ENCODE measurements at places on chromosomes 4 and X.
A peak's percentile ranks its signal among the peaks of the same experiment; 100 is the strongest.

DNA sequence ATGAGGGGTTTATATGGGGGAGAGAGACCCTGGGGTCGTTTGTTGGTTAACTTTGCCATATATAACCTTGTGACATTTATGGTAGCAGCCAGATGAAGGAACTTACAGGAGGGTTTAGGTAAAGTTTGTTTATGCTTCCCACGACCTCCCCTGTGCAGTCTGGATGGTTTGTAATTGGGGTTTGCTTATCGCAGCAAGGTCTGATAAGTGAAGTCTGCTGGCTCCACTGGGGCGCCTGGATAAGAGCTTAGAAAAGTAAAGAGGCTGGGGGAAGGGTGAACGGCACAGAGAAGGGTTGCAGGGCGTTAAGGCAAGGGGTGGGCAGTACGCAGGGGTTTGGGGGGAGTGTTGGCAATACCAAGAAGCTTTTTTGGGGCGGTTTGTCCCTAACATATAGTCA lies 98.7 kb downstream of the KDM6A start:
- no peak for DNase-seq

DNA sequence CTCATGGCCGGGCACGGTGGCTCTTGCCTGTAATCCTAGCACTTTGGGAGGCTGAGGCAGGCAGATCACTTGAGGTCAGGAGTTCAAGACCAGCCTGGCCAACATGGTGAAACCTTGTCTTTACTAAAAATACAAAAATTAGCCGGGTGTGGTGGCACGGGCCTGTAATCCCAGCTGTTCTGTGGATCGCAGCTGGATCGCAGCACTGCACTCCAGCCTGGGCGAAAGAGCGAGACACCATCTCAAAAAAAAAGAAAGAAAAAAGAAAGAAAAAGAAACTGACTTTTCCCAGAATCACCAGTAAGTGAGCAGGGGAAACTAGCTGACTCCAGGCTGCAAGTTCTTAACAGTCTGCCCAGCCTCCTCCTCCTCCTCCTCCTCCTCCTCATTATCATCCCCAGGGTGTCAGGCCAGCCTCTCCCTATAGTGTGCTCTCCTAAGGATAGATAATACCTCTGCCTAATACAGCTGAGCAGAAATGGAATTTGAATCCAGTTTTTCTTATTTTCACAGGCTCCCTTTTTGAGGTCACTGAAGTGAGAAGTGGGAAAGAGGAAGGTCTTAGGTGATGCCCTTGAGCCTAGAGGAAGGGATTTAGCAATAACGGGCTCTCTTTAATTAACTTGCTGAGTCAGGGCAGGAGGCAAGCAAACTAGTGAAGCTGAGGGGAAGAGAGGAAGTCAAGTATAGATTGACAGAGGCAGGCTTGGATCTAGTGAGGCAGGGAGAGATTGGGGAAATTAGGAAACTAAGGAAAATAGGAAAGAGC lies 11.8 kb upstream of the ELF2 start:
- DNase-seq, result no peak

- DNase-seq, result no peak
These were observed 26.4 kb downstream of the PITX2 start for GRCh38 chr4:110596431-110596830.

- DNase-seq, result no peak
These were observed 64.7 kb upstream of the BTC start for GRCh38 chr4:74858921-74859562.

DNA sequence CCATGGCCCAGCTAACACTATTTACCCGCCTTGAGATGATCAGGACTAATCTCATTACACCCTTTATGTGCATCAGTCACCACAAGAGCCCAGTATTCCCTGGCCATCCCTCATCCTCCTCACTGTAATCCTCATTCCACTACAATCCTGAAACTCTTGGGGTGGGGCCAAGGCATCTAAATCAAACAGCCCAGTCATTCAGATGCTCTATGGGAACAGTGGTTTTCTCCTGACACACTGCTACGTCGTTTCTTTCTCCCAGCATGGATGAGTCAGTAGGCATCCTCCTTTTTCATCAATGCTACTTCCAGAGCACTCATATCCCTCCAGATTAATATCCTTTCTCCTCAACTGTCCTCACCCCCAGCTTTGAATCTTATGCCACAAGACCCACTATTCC lies 5.6 kb downstream of the SDAD1 start:
- DNase-seq, result peak; percentile 72

DNA sequence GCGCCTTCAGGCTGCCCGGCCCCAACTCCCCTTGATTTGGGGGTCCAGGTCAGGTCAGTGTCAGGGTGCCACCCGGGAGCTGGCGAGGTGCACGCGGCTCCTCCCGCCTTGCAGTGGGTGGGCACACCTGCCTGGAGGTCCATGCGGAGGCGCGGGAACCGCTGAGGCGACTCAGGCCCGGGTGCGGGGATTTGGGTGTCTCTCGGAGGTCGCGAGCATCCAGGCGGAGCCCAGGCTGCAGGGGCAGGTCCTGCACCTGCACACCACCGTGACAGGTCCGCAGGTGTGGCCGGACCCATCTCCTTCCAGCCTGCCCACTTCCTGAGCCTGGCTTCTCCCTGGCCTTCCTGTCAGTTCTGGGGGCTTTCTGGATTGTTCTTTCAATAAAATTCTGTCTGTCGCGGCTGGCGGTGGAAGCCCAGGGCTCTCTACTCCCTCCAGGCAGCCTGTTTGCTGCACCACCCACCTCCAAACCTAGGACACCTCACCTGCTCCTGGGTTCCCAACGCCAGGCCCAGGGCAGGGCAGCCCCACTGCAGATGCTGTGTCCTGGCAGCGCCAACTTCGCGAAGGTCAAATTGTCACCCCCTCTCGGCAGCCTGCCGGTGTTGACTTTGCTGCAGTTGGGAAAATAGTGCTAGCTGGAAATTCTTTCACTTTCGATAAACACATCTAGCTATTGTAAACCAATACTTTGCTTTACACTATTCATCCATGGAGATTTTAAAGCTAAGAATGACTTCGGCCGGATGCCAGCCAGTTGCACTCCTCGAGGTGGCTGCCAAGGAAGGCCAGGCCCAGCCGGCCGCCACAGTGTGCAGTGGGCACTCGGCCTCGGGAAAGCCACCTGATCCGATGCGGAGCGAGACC lies 35.9 kb downstream of the FGFRL1 start:
- DNase-seq, result no peak

GRCh38 chr4:43369036-43369594 lies 476.6 kb downstream of the GRXCR1 start:
- no peak for DNase-seq

GRCh38 chr4:56253666-56254305 lies 133.5 kb downstream of the AASDH start:
- DNase-seq, result no peak

Measured in AG04450 (cell line).